Cortex of kidney (tissue), 1 donor: ENCODE measurements at places on chromosomes 16 and 17.

DNA sequence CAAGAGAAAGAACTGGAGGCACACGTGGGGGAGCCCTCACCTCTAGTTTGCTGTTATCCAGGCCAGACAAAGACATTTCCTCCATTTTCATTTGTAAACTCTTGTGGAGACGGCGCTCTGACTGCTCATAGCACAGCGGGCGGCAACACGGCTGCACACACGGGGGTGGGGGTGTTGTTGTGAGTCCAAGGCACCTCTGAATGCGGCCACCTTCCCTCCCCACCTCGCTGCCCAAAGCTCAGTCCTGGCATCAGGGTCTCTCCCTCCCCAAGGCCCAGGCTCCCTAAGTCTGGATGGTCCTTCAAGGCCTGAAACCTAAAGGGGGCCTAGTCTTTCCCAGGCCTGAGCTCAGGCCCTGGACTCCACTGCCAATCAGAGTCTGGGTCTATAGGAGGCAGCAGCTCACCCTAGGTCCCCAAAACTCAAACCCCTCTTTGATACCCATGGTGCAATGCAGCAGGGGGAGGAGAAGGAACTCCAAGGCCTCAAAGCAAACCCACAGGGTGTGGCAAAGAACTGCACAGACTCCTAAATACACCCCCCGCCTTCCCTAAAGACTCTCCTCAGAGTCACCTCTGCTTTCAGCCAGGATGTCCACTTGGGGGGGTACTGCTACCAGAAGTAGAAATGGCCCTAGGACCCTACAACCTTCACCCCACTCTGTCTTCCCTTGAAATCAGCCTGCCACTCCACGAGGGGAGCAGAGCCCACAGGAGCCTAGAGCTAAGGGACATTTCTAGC, 1.5 kb downstream of the ATXN7L3 start:
- DNase-seq, result no peak

DNA sequence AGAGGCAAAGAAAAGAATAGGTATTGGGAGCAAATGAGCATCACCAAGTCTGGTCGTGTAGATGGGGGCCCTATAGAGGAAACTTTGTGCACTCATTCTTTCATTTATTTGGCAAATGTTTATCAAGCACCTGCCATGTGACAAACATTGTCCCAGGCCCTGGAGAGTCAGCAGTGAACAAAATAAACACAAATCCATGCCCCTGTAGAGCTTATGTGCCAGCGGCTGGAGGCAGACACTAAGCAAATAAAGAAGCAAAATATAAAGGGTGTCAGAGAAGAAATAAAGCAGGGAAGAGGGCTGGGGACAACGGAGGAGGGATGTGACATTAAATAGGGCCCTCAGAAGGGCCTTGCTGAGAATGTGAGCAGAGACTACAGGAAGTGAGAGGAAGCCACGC, 45.5 kb downstream of the KATNIP start:
- DNase-seq, result no peak

GRCh38 chr16:73063854-73064211, 15.9 kb upstream of the ZFHX3 start:
- no peak for DNase-seq

DNA sequence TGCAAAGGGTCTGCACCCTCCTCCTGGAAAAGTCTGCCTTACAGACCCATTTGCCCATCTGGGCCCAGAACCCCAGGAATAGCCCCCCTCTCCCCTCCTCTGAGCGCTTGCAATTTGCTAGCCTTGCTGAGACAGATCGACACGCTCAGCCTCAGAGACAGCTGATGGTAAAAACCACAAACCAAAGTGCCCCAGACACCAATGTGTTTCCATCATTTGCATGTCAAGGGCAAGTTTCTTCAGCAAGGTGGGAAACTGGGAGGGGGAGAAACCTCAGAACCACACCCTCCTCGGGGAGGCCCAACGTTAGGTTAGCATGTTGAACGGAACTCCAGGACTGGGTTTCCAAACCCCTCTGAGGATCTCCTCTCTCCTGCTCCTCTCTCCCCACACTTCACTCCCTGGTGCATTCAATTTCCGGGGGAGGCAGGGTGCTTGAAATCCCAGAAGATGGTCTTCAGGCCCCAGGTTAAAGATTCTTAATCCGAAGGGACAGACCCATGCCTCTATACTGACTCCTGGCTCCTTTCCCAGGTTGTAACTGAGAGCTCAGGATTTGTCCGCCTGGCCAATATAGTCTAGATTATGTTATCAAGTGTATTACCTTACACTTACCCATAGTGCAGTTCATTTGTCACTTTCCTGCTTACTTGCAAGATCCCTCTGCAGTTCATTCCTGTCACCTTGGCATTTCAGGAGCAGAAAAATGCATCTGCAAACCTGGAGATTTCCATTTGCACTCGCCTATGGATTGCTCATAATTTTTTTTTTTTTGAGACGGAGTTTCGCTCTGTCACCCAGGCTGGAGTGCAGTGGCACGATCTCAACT, 1.3 kb upstream of the CUEDC1 start:
- no peak for DNase-seq

- DNase-seq, result no peak
These were observed 12.4 kb downstream of the EMC6 start for GRCh38 chr17:3681057-3681456.
